Activated T-cell treated with anti-CD3 and anti-CD28 coated beads, Interleukin-2, amount 50 U/mL, for 72 hours (primary cell): ENCODE measurements at places on chromosomes 11 and 22. TPM values are rescaled to one million over a fixed set of nuclear protein-coding genes. Genes with fewer than 3 reads are reported as not detected.

The NOX4 gene
- total RNA-seq, result not detected

DNA sequence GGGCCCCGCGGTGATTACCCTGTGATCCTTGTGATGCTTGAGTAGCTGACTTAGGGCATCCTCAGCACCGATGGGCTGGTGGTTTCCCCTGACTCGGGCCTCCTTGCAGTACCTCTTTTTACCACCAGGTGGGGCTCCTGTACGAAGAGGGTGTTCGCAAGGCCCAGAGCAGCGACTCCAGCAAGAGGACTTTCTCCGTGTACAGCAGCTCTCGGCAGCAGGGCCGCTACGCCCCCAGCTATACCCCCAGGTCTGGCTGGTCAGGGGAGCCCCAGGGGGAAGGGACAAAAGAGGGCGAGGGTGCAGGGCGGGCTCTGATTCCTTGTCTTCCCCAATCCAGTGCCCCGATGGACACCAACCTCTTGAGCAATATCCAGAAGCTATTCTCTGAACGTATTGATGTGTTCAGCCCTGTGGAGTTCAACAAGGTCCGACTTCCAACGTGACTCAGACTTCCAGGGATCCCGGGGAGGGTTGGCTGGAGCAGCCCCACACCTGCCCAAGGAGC, 1.3 kb upstream of the TM7SF2 start:
- peak; percentile 94 for DNase-seq

DNA sequence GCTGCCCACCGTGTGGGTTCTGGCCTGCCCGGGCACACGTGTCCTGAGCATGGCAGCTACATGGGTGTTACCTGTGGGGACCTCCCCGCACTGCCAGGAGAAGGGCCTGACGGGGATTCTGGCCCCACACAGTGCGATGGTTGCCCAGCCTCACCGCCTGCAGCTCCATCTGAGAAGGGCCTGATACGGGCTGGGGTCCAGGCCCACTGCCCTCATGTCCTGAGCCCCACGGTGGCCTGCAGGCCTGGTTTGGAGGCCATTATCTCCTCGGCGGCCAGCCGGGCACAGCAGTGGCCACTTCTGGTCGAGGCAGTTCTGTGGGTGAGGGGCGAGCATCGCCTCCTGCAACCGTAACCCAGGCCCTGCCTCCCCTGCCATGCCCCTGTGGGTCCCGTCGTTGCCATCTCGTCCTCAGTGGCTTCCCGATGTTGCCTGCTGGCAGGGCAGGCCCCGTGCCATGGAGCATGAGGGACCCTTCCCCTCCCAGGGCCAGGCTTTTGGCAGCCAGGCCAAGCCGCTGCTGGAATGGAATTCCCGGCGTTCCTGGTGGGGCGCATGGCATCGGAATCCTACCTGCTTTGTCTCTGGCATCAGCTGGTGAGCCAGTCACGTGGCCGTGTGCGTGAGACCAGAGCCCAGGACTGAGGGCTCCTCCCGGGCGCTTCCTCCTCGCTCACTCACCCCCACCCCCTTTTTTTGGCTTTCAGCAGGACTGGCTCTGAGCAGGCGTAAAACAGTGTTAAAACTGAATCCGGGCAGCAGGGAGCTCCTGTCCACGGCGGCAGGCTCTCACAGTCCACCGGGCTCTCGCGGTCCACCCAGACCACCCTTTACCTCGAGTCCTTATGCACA, 71.9 kb upstream of the PPARA start:
- no peak for DNase-seq

GRCh38 chr11:304915-305843, 2.4 kb upstream of the IFITM2 start:
- peak; percentile 69 for DNase-seq

- peak; percentile 78 for DNase-seq
These were observed 1.9 kb upstream of the ADM start for GRCh38 chr11:10302744-10303557.

- DNase-seq, result no peak
These were observed 564.9 kb downstream of the CNTN5 start for GRCh38 chr11:99585606-99586005.

DNA sequence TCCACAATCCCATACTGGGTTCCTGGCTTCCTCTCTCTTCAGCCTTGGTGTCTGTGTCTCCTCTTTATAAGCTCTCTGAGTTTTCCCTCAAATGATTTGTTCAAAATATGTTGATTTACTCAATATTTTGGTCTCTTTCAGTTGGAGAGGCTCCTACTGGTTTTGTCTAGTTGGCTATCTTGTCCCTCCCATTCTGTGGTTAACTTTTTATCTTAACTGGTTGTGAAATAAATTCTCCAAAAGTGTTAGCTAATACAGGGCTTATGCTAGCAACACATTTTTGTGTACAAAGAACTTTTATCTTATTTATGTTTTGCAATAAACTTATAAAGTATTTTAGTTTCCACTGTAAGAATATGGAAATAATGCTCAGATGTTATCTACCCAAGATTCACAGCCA, 200.9 kb downstream of the AASDHPPT start:
- no peak for DNase-seq

GRCh38 chr11:57482782-57483561, 22.6 kb downstream of the RTN4RL2 start:
- DNase-seq, result peak; percentile 63

- DNase-seq, result peak; percentile 65
These were observed 21.3 kb upstream of the PIK3IP1 start for GRCh38 chr22:31313366-31314147.

DNA sequence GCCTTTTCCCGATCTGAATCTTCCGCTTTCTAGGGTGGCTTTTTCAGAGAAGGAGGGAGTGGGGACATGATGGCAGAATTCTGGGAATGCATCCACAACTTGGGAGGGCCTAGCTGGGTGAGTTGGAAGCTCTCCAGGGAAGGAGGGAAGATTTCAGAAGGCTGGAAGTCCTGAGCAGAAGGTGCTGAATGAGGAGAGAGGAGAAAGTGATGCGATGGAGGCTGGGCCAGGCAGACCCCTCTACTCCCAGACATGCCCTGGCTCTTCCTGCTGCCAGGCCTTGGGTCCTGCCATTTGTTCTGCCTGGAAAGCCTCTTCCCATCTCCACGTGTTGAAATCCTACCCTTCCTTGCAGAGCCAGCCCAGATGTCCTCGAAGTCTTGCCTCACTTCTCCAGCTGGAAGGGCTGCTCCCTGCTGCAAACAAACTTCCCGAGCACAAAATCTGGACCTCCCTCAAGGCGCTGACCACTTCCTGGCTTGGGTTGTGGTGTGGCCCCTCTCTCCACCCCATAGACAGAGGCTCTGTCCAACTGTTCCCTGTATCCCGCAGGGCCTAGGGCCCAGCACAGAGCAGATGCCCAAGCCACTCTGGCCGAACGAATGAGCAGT, 16.8 kb downstream of the LRRC32 start:
- DNase-seq, result no peak

The ADM gene
- total RNA-seq, result 2.0 TPM

- DNase-seq, result no peak
These were observed at the start of gene IRAG1 for GRCh38 chr11:10693509-10694081. Gene IRAG1, minus strand, starts transcription at chr11:10693755. Its CDS starts 153 bp downstream, at chr11:10693602.

The CSNK2A3 gene
- total RNA-seq, result 1.3 TPM

DNA sequence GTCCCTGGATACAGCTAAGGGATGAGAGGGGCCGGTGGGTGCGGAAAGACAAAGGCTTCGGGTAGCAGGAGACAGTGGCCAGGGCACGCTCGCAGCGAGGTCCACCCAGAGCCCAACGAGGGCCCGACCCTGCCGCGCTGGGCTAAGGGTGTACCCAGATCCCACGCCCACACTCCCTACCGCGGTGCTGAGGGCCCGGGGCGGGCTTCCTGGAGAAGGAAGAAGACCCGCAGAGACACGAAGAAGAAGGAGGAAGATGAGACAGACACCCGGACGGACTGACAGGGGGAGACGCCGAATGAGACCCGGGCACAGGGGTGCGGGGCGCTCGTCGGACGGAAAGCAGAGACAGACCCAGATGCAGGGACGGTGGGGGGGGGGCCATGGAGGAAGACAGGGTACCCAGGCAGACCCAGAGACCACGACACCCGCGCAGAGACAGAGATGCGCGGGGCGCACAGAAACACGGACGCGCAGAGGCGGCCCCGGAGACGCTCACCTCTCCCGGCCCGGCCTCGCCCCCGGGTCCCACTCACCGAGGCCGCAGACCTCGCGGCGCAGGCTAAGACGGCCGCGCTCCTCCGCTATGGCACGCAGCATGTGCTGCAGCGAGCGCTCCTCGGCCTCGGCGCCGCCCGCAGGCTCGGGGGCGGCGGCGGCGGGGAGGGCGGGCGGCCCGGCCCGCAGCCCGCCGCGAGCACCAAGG, 437 bp downstream of the KIAA0930 start:
- DNase-seq, result peak; percentile 48

The RIBC2 gene
- 7.6 TPM for total RNA-seq

- DNase-seq, result no peak
These were observed 50.4 kb upstream of the SEPTIN5 start for GRCh38 chr22:19663821-19664355.

The FAM83F gene
- total RNA-seq, result 0.81 TPM

GRCh38 chr11:84686716-84687115, 940.4 kb downstream of the DLG2 start:
- no peak for DNase-seq

DNA sequence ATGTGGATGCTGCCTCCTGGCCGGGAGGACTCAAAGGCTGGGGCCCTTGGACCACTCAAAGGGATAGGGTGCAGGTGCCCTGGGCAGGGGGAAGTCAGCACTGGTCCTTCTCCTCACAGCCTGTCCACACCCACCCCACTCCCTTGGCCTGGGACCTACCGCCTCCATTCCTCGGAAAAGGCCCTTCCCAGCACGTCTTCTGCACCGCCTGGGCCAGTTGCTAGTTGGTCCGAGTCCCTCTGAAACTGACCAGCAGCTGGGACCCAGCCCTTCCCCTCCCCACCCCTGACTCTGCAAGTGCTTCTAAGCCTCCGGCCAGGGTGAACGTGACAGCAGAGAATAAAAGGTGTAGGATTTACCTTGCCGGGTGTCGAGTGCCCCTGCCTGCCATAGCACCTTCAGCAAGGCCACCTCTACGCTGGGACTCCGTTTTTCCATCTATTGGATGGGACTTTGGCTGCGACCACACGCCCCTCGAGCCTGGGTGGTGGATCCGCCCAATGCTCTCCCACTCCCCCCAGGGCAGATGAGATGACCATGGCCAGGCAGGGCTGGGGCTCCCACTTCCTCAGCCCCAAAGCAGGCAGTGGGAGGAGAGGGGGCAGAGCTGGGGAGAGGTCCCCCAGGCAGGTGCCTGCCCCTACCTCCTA, 37.3 kb downstream of the OSBPL5 start:
- DNase-seq, result no peak
